ENCODE measurements at places on chromosomes 2 and 18.

DNA sequence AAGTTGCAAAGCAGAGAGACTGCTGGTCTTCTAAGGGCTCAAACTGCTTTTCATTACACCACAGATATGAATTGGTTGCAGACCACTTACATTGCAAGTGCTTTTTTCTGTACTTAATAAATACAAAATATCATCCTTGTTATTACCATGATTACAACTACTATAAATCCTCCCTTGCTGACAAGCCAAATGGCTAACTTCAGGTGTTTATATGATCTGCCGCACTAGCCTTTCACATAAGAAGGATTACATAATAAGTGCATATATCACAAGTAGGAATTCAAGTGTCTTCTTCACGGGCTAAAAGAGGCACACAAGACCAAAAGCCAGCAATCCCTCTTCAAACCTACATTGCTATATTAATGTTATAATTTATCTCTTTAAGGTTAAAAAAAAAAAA, 373.0 kb downstream of the ZEB2 start:
- no peak for DNase-seq

DNA sequence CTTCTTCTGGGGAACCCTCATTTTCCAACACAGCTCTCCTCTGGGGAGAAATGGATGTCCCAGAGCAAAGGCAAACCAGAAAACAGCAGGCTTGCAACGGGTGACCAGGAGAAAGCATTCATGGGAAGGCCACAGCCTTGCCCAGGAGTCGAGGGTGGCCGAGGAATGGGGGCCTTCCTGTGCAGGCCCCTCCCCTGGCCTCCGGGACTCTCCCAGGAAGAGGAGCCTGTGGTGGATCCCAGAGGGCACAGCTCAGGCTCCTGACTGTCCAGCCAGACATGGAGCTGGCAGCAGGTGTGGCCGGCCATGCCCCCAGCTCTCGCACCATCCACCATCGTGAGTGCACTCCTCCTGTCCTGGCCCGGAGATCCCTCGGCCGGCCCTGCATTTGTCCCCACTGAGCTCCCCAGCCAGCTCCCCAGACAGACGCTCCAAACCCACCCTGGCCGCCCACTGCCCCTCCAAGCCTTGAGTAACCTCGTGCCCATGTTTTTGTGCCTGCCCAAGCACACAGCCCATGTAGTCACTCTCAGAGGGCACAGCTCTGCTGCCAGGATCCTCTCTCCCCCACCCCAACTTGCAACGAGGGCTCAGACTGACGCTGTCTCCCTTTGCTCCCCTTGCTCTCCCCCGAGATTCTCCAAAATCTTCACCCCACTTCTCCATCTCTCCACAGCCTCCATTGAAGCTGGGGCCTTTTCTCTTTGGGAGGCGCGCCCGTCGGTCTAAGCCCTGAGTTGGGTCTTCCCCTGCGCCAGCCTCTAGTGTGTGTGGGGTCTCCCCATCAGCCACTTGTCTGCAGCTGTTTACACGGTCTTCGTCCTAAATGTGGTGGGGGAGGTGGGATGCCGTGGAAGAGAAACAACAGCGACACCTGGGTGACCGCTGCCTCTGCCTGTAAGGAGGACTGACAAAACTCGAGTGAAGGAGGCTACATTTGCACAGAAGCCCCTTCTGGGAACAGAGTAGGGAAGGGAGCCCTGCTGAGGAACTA, 9.8 kb downstream of the PRLH start:
- no peak for DNase-seq

- DNase-seq: no peak
Observed at GRCh38 chr18:32459361-32460101, 11.2 kb downstream of the GAREM1 start.

DNA sequence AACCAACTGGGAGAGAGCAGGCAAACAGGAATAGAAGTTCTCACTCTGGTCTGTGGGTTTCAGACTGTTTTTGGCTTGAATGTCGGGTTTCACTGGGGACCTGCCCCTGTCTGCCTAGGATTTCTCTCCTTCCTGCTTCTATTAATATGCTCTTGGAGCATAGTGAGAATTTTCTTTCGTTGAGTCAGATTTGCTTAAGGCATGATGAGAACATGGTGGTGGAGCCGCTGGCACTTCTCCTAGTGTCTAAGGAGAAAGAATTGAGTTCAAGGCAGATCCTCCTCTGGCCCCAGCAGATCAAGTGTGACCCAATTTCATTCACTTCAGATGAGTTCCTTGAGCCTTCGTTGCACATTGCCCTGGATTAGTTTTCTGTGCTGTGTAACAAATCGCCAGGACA, 103.9 kb upstream of the HS6ST1 start:
- no peak for DNase-seq

DNA sequence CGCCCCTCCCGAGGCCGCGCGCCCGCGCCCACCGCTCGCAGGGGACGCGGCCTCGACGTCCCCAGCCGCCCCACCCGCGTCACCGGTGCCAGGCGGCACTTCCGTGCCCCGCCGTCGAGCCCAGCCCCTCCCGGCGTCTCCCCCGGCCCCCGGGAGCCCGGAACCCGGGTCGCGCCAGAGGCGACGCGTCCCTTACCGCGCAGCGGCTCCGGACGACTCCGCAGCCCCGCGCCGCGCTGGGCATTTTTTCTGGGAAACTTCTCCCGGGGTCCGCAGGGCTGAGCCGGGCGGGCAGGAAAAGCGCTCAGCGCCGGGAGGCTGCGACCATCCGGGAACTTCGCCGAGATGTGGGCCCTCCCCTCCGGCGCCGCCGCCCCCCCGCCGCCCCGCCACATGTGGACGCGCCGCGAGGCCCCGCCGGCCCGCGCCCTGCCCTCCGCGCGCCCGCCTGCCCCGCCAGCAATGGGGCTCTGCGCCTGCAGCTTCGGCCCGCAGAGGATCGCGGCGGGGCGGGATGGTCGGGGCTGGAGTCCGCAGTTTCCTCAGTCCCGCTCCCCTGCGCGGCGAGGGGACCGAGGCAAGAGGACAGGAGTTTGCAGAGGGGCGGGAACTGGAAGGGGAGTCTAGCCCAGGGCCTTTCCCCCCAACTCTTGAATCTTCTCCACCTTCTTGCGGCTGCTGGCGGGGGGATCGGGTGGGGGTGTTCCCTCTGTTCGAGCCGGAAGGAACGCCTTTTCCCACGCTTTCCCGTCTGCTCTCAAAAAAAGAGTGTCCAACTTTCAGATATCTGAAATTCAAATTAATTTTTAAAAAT, 81.5 kb downstream of the CHRNA1 start:
- DNase-seq: no peak

DNA sequence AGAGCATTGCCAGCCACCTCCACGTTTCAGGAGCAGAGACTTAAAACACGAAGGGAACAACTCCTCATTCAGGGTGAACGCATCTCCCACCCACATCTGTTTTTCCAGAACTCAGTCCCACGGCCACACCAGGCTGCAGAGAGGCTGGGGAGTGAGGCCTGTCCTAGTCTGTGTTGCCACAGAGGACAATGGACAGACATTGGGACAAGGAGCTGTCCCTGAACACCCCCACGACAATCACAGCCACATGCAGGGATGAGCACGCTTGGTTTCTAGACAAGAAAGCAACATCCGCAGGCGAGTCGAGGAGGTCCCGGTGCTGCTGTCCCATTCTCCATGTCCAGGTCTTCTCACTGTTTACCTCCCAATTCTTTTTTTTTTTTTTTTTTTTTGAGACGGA, 167.4 kb downstream of the EIPR1 start:
- no peak for DNase-seq

- DNase-seq: peak; percentile 37
Observed at GRCh38 chr2:55051026-55051866, 995 bp upstream of the RTN4 start.

- no peak for DNase-seq
Observed at GRCh38 chr2:120744817-120745216, 9.1 kb downstream of the GLI2 start.

GRCh38 chr2:187232749-187233148, 215.3 kb downstream of the CALCRL start:
- DNase-seq: no peak

DNA sequence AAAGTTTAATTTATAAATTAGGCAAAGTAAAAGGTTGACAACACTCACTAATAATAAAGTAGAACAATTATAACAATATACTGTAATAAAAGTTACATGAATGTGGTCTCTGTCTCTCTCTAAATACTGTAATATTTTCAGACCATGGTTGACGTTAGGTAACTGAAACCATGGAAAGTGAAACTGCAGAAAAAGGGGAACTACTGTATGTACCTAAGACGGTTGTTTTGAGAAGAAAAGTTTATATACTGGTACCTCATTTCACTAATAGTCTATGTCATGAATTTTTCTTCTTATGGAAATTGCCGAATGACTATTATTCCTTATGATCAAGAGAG, 166.7 kb upstream of the ZNF521 start:
- DNase-seq: peak; percentile 84

DNA sequence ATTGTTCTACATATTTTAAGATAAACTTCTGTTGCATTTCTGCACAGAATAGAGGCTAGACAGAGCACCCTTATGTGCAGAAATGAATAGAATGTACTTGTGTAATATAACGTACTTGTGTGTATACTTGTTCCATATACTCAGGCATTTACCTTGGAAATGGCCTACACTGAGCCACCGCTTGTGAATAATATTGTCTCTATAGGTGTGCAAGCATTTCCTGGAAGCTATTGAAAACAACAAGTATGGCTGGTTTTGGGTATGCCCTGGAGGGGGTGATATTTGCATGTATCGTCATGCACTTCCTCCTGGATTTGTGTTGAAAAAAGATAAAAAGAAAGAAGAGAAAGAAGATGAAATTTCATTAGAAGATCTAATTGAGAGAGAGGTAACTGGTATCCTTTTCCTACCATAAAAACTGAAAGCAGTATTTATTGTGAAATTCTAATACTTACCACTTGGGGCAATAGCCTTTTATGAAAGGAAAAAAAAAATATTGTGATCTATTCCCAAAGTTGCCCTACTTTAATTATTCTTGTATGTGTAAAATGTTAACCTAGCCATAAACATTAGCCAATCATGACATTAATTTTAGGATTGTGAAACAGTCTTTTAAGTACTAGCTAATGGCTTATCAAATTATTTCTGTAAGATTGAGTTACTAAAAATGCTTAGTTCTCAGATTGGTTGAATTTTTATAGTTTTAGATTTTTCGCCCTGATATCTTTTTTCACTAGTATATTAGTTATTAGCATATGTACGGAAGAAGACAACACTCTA, 18.0 kb downstream of the ZC3H15 start:
- peak; percentile 39 for DNase-seq

DNA sequence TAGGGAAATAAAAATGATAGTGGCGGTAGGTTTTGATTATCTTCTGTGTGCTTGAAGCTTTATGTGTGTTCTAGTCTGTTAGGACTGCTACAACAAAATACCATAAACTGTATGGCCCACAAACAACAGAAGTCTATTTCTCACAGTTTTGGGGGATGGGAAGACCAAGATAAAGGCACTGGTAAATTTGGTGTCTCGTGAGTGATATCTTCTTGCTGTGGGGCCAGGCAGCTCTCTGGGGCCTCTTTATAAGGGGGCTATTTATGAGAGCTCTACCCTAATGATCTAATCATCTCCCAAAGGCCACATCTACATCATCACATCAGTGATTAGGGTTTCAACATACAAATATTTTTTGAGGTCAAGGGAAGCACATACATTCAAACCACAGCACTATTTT, 86.8 kb upstream of the SPHKAP start:
- no peak for DNase-seq

- DNase-seq: no peak
Observed at GRCh38 chr2:85504778-85505261, 34.1 kb upstream of the MAT2A start.

DNA sequence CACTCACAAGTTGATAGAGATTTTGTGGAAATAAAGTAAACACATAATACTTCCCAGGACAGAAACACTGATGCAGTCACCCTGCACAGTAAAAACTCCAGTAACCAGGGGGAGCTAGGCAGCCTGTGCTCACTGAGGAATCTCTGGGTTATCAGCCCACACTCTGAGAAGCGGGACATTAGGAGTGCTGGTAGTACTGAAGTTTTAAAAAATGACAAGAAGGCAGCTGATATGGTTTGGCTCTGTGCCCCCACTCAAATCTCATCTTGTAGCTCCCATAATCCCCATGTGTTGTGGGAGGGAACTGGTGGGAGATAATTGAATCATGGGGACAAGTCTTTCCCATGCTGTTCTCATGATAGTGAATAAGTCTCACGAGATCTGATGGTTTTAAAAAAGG, 31.4 kb downstream of the KCTD1 start:
- no peak for DNase-seq

DNA sequence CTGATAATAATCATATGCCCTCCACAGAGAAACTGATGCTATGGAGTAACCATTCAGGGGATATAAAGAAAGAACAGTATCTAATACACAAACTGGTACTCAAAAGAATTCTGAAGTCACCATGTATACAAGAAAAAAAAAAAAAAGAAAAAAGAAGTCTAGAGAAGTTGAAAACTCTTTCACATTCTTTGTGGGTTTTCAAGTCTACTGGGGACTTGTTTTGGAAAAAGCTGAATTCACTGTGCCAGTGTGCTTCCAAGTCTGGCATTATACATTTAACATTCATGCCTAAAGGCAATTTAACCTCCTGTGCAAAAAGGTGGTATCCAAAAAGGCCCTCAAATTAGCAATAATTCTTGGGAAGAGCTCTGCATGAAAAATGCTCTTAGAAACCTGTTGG, 94.8 kb upstream of the ITGB6 start:
- no peak for DNase-seq

DNA sequence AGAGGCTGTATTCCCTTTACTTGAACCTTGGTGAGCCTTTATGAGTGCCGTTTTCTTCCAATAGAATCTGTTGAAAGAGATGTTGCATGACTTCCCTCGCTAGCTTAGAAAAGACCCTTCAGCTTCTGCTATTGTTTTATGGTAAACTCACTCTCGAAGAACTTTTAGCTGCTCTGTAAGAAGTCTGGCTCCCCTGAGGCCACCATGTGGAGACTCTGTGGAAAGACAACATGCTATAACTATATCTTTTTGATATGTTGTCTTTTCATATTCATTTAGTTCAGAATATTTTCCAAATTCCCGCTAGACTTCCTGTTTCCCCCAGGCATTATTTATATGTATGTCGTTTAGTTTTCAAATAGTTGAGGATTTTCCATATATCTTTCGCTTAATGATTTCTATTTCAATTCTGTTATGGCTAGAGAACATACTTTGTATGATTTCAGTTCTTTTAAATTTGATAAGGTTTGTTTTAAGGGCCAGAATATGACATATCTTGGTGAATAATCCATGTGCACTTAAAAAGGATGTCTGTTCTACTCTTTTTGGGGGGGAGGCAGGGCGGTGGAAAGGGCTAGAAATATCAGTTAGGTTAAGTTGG, 64.1 kb downstream of the PTPN4 start:
- DNase-seq: peak; percentile 48

GRCh38 chr18:62388855-62389760, 64.0 kb downstream of the TNFRSF11A start:
- no peak for DNase-seq

GRCh38 chr2:12755384-12755783, 38.6 kb downstream of the TRIB2 start:
- no peak for DNase-seq

- no peak for DNase-seq
Observed at GRCh38 chr18:770583-770961, 41.5 kb downstream of the YES1 start.

- DNase-seq: no peak
Observed at GRCh38 chr2:155502766-155503165, 804.3 kb downstream of the KCNJ3 start.

Data from OCI-LY7 (cell line).